Upper lobe of left lung (tissue), 6 donors: ENCODE measurements at places on chromosomes 2 and 18. TPM values are rescaled to one million over a fixed set of nuclear protein-coding genes. Genes with fewer than 3 reads are reported as not detected.

DNA sequence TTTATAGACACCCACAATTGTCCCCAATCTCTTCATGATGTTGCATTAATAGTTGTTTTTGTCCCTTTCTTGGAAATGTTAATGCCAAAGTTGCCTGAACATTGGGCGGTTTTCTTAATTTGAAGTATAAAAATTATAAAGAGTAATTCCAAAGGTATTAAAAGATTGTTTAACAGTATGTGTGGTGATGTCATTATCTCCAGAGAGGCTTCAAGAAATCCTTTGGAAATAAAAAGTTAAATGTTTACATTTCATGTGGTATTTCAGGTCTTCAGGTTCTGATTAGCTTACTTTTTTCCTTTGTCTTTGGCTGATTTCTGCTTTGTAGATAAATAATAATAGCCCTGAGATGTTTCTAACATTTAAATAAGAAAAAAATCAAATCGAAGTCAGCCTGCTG, 29.3 kb upstream of the NOSTRIN start:
- H3K36me3 ChIP-seq = no peaks in the 10 kb centered on the region
- H3K27me3 ChIP-seq = no peaks in the 10 kb centered on the region
- H3K4me1 ChIP-seq = no peaks in the 10 kb centered on the region
- H3K4me3 ChIP-seq = no peak overlapping the region
- no peak overlapping the region for H3K27ac ChIP-seq

DNA sequence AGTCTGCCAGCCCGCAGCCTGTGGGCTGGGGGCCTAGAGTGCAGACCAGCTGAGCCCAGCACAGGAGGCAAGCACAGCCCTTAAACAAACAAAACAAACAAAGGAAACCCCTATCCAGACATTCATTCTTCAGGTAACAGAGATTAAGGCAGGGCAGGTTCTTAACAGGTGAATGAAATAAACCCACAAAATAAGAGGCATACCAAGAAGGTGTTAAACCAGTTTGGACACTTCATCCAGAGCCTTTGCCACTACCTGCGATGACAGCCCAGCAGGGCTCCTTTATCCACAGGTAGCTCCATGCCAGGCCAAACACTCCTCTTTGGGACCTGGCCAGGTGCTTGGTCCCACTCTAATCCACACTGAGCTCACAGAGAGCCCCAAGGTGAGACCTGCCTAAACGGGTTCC, 209.7 kb upstream of the SIX2 start:
- H3K27ac ChIP-seq = peak overlapping the region; percentile 47
- no peak overlapping the region for H3K4me3 ChIP-seq
- no peaks in the 10 kb centered on the region for H3K36me3 ChIP-seq
- DNase-seq = peak; percentile 88
- H3K27me3 ChIP-seq = no peaks in the 10 kb centered on the region

- H3K36me3 ChIP-seq = no peaks in the 10 kb centered on the region
- H3K27me3 ChIP-seq = no peaks in the 10 kb centered on the region
- no peak for DNase-seq
- no peak overlapping the region for H3K4me3 ChIP-seq
Observed at GRCh38 chr18:37525262-37525585, 40.4 kb downstream of the CELF4 start.

GRCh38 chr2:23135481-23136100, 249.4 kb upstream of the KLHL29 start:
- no peaks in the 10 kb centered on the region for H3K4me1 ChIP-seq
- no peak for DNase-seq
- H3K27me3 ChIP-seq = no peaks in the 10 kb centered on the region
- H3K36me3 ChIP-seq = no peaks in the 10 kb centered on the region

GRCh38 chr2:28333606-28334526, 58.8 kb upstream of the FOSL2 start:
- no peaks in the 10 kb centered on the region for H3K27me3 ChIP-seq
- no peaks in the 10 kb centered on the region for H3K36me3 ChIP-seq
- no peak overlapping the region for H3K4me3 ChIP-seq
- DNase-seq = no peak
- no peak overlapping the region for H3K27ac ChIP-seq
- H3K4me1 ChIP-seq = no peaks in the 10 kb centered on the region

DNA sequence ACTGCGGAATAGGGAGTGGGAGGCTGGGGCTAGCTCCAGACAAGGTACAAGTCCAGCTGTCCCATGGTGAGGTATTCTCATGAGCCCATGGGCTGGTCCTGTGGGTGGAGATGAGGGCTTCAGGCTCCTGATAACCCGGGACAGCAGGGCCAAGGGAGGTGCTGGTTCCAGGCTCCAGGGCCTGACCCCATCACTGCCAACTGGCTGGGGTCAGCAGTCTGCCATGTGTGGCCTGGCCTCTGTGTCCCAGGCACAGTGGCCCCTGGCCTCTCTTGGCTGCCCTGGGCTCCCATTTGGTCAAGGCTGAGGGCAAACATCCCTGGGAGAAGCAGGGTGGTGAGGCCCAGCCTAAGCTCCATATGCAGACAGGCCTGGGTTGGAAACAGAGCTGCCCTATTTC, 966 bp upstream of the OXER1 start:
- DNase-seq = no peak
- H3K36me3 ChIP-seq = peaks cover 4% of the 10 kb centered on the region
- H3K27ac ChIP-seq = peak overlapping the region; percentile 50
- H3K27me3 ChIP-seq = no peaks in the 10 kb centered on the region
- H3K4me3 ChIP-seq = no peak overlapping the region

DNA sequence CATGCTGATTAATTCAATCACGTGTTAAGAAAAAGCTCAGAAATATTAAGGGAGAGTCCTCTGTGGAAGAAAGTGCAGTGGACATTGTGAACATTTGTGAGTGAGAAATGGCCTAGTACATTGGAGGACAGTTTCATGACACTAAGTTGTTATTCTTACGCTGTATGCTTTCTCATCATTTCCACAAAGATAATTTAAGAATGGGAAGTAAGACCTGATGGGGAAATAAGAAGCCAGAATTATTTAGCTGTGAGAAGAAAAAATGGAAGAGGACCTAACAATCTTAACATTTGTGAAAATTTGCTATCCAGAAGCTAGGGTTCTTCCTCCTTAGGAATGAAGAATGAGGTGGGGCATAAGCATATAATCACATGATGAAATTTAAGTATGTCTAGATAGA, 15.2 kb upstream of the RAPH1 start:
- H3K27me3 ChIP-seq = no peaks in the 10 kb centered on the region
- no peak overlapping the region for H3K27ac ChIP-seq
- DNase-seq = no peak

DNA sequence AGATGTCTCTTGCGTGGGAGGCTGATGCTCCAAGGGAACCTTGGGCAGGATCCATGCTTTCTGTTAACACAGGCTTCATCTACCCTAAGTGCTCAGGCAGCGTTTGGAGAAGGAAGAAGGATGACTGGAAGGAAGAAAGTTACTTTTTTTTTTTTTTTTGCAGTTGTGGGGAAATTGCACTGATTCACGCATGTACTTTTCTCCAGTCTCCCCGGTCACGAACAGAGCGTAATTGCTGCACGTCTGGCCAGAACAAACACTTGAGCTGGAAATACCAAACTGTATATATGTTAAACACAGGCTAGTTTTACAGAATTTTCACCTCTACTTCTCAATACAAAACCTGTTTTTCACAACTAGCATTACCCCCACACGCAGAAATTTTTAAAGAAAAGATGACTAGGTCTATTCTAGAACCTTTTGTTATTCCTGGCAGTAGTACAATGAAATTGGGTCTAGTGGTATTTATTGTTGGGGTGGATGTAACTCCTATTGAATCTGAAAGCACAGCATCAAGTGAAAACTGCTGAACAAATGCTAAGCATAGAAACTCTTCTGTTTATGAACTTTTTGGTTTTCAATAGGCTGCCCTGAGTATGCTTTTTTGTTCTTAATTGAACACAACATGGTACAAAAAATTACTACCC, 9.3 kb upstream of the SCYGR5 start:
- H3K4me1 ChIP-seq = no peaks in the 10 kb centered on the region
- no peaks in the 10 kb centered on the region for H3K36me3 ChIP-seq
- no peak overlapping the region for H3K4me3 ChIP-seq

GRCh38 chr2:10297191-10297830, 5.4 kb upstream of the HPCAL1 start:
- no peak for DNase-seq
- H3K4me3 ChIP-seq = no peak overlapping the region
- peaks cover 27% of the 10 kb centered on the region for H3K4me1 ChIP-seq
- peak overlapping the region; percentile 71 for H3K27ac ChIP-seq

DNA sequence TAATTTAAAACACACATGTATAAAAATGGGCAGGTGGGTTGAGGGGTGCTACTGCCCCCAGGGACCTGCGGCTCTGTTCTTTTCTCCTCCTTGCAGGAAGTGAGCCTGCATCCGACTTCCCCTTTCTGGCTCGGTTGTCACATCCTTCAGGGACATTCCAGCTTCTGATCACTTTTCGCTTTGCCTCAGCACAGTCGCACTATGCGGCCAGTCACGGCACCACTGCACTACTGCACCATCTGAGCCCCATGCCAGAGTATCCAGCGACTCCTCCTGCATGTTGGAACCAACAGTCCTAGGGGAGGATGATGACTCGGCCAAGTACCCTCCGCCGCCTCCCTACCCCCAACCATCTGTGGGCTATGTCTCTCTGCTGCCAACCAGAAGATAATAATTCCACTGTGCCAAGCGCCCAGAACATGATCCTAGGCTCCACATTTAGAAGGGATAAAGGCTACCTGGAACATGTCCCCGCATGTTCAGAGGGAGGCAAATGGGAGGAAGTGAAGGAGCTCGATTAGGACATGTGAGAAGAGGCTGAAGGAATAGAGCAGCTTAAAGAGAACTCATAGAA, 17.6 kb downstream of the CDC42EP3 start:
- H3K27ac ChIP-seq = peak overlapping the region; percentile 74
- H3K27me3 ChIP-seq = no peaks in the 10 kb centered on the region
- DNase-seq = peak; percentile 73
- no peaks in the 10 kb centered on the region for H3K36me3 ChIP-seq
- peaks cover 82% of the 10 kb centered on the region for H3K4me1 ChIP-seq

Gene SH3BP4
- total RNA-seq = 33.5 TPM

Gene COL6A3
- 58.1 TPM for total RNA-seq

Gene CLEC4F
- 0.57 TPM for total RNA-seq

Gene PDE1A
- total RNA-seq = 3.5 TPM

Gene PLGLB2
- not detected for total RNA-seq
